ENCODE measurements at places on chromosomes 6 and 20. TPM values are rescaled to one million over a fixed set of nuclear protein-coding genes. Genes with fewer than 3 reads are reported as not detected.

PXDC1 gene
- total RNA-seq = 104 TPM

GPX5 gene
- not detected for total RNA-seq

PKIB gene
- not detected for total RNA-seq

MICB gene
- 13.6 TPM for total RNA-seq

WFDC10B gene
- total RNA-seq = not detected

HAO1 gene
- total RNA-seq = not detected

BPI gene
- total RNA-seq = not detected

GABRR1 gene
- not detected for total RNA-seq

OXT gene
- total RNA-seq = not detected

ZNF322 gene
- total RNA-seq = 9.4 TPM

PNLDC1 gene
- total RNA-seq = 1.3 TPM

TEAD3 gene
- 0.31 TPM for total RNA-seq

SOD2 gene
- total RNA-seq = 366 TPM

Measured in bladder microvascular endothelial cell (primary cell).